ENCODE measurements at places on chromosomes 1 and 21.

- no peak for DNase-seq
Observed at GRCh38 chr1:222890716-222891115, 75.9 kb downstream of the DISP1 start.

GRCh38 chr1:111285879-111286278 lies 4.8 kb upstream of the CHIA start:
- DNase-seq, result no peak

DNA sequence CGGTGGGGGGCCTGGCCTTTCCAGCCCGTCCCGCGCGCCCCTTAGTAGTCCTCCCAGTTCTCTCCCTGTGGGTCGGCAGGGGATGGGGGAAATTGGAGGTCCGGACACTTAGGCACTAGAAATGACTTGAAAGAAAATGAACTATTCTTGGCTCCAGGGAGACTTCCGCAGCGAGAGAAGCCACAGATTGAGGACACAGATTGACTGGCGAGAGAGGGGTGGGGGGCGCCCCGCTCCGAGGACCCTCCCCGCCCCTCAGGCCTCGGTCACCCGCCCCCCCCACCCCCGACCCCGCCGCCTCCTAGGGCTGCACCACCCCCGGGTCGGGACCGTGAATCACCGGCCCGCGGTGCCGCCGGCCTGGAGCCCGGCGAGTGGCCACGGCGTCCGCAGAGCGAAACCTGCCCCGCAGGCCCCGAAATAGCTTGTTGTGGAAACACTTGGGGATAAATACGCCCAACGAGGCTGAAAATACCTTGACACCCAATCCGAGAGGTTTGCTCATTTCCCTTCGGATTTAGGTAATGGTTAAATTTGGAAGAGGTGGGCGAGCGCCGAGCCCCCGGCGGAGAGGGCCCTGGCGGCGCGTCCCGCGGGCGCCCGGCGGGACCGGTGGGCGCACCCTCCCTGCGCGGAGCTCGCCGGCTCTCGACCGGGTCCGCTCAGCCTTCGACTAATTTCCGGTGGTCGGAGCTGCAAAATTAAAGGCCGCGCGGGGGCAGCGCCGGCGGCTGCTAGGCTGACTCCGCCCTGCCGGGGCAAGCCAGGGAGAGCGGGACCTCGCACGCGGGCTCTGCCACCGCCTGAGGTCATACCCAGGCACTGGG lies at the start of gene GFI1:
Gene GFI1 (minus strand): TSS at position 675 of the 827 bp plus-strand sequence. CDS start 3,438 bp downstream, outside the sequence.
- no peak for DNase-seq

GRCh38 chr1:78645723-78646122 lies 3.9 kb upstream of the IFI44 start:
- no peak for DNase-seq

GRCh38 chr1:47351305-47351704 lies 17.7 kb downstream of the CMPK1 start:
- DNase-seq, result no peak

DNA sequence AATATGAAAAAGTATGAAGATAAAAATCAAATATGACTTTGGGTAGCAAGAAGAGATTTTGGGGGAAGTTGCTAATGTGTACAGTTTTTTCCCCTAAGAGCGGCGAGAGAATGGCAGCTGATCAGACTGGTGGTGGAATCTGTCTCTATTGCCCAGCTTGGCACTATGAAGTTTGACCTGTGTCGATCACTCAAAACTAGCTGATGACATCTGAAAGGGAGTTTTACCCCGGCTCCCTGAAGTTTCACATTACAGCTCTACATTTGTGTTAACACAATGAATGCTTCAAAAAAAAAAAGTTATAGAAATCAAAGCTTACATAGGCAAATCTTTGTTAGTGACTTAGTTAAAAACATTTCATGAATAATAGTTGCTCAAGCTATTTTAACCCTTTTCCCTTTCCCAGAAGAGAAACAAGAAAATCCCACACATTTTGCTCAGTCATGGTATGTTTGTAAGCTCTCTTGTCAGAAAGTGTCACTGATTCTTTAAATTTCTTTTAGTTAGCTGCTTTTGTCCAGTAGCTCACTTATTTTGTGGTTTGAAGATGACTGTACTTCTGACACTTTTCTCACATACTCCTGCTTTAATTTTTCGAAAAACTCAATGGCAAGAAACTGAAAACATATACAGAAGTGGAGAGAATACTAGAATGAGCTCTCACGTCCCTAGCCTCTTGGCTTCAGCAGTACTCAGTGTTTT lies 41.3 kb downstream of the DYRK1A start:
- DNase-seq, result no peak

- DNase-seq, result no peak
Observed at GRCh38 chr1:232012773-232013386, 386.3 kb downstream of the DISC1 start.

- DNase-seq, result no peak
Observed at GRCh38 chr1:209728466-209728865, 23.8 kb downstream of the HSD11B1 start.

DNA sequence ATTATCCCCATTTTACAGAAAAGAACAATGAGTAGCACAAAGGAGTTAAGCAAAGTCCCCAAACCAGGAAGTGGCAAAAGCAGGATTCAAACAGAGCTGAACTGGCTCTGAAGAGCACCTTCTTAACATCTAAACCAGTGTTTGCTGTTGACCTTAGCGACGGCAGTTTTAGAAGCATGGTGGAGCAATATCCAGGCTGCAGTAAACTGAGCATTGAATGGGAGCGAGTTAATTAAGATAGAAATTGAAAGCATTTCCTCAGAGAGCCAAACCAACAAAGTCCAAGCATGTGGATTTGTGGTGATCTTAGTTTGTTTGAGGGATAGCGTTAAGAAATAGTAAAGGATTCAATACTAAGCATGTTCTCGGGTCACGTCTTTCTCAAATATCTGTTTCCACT lies 13.4 kb upstream of the ZNF281 start:
- no peak for DNase-seq

DNA sequence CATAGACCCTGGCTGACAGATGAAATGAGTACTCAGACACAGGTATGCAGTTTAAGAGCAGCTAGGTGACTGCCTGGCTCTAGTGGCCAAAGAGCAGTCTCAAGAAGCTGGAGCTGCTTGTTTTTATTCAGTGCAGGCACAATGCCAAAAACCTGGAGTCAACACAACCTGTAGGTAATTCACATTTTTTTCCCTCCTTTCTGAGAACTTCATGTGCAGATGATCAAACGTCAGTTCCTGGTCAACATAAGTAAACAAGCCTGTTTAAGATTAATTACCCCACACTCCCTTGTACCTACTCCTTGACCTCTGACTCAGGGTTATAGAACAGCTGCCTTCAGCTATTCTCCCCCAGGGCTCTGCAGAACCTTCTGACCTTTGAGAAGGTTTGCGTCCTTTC lies 17.3 kb upstream of the ACADM start:
- DNase-seq, result no peak

GRCh38 chr1:34319218-34319617 lies 142.5 kb downstream of the C1orf94 start:
- DNase-seq, result no peak

DNA sequence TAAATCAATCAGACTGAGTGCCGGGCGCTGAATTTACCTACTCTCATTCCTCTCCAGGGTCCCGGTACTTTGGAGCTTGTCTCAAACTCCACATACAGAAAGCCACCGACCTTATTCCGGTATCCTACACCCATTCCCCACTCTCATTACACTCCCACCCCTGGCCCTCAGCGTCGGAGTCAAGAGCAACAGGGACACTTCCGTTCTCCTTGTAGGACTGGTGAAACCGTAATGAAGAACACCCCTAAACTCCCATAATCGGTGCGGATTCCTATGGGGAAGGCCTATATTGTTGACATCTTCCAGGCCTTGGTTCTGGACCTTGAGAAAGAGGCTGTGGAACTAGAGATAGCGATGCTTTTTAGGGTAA lies 798 bp downstream of the ZBED6 start:
- DNase-seq, result no peak

DNA sequence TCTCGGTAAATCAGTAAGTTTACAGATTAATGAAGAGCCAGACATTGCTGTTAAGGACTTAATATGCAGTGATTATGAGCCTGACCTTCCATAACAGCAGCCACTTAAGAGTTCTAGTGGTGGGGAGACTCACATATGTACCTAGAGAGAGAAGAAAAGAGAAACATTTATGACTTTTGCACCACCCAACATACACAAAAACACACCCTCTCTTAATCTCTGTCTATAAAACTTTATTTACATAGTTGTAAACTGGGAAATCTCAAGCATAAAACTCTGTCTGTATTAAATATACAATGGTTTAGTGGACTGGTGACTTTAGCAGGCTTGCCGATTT lies 347.4 kb upstream of the ADGRL2 start:
- no peak for DNase-seq

- peak; percentile 96 for DNase-seq
Observed at GRCh38 chr1:170074250-170075157, at the start of gene KIFAP3. Gene KIFAP3 (minus strand): TSS chr1:170074695. CDS start chr1:170074467, 228 bp downstream.

DNA sequence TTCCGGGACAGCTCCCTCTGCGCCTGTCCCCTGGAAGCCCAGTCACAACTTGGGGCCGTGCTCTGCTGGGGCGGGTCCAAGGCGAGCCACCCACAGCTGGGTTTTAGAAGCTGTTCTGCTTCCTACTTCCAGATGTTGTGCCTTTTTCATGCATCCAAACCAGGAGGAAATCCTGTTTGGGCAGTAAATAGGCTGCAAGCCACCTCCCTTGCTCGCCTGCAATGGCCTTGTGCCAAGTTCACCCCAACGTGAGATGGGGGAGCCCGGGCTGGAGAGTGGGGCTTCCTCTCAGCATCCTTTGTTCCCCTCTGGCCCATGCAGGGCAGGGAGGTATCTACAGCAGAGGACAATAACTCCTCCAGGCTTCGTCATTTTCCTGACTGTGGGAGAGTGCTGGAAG lies 73.2 kb downstream of the DMRTB1 start:
- DNase-seq, result no peak

GRCh38 chr1:104466068-104466467 lies 716.4 kb downstream of the AMY1C start:
- DNase-seq, result no peak

- DNase-seq, result no peak
Observed at GRCh38 chr1:192491804-192492554, 83.6 kb upstream of the RGS1 start.

GRCh38 chr1:198340139-198340538 lies 183.3 kb downstream of the NEK7 start:
- no peak for DNase-seq

DNA sequence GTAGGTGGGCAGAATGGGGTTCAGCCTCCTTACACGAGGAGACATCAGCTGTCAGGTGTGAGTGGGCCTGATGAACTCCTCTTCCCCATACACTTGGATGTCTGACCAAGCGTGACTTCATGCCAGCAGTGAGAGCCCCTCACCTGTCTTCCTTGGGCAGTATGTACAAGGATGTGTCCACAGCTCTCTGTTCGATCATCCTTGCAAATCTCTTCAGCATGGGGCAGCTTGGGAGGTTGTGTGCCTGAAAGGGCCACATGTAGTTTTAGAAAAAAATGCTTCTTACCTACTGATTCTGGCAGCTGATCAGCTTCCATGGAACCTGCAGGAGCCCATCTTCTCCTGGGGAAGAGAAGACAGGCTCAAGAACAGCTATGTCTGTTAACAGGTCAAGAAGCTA lies 18.0 kb downstream of the ACP6 start:
- no peak for DNase-seq

DNA sequence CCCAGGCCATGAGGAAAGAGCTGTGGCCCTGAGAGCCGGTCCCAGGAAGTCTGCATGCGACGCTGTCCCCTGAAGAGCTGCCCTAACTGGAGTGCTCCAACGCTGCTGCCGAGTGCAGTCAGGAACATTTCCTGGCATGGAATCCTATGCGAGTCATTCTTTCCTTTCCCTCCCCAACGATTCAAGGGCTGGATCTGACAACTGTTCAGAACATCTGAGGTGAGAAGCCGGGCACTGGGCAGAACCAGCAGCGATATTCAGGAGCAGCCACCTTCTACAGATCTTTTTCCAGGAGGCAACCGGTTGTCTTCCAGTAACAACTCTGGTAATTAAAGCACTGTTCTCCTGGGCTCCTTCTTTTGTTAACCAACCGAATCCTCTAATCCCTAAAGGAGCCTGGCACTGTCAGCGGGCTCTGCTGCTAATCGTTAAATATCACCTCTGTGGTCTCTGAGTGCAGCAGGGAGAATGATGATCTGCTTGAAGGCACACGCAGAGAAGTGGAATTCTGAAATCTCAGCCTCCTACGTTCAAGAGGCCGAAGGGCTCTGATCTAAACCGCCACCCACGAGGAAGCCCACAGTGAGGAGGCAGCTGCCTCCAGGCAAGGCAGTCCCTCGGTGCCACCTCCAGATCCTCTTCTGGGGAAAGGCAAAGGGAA lies 55.8 kb downstream of the SLC45A1 start:
- no peak for DNase-seq

DNA sequence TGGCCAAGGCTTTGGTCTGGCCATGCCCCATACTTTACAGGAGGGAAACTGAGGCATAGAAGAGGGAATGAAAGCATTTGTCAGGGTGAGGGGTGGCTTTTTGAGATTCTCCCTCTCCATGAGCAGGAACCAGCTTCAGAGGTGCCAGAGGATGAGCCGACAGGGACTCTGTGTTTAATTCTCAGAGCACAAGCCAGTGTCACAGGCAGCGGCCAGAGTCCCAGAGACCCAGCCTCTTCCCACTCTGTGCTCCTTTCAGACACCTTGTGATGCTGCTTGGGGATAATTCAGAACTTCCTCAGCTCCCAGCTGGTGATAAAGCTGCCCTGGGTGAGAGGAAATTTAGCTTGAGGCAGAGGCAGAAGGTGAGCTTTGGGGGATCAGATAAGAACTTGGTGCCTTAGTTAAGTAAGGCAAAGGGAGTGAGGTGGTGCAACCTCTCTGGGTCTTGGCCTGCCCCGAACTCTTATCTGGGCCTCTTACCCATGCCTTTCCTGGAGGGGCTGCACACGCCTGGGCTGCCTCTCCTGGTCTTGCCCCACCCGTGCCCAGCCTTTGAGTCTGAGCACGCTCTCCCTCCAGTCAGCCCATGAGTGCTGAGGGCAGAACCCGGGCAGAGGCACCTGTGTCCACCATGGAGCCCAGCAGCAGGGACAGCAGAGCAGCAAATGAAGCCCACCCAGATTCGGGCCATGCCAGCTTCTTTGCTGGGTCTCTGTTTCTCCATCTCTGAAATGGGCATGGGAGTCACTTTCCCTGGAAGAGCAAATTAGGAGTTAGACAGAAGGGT lies 175.6 kb upstream of the C1orf174 start:
- DNase-seq, result no peak

DNA sequence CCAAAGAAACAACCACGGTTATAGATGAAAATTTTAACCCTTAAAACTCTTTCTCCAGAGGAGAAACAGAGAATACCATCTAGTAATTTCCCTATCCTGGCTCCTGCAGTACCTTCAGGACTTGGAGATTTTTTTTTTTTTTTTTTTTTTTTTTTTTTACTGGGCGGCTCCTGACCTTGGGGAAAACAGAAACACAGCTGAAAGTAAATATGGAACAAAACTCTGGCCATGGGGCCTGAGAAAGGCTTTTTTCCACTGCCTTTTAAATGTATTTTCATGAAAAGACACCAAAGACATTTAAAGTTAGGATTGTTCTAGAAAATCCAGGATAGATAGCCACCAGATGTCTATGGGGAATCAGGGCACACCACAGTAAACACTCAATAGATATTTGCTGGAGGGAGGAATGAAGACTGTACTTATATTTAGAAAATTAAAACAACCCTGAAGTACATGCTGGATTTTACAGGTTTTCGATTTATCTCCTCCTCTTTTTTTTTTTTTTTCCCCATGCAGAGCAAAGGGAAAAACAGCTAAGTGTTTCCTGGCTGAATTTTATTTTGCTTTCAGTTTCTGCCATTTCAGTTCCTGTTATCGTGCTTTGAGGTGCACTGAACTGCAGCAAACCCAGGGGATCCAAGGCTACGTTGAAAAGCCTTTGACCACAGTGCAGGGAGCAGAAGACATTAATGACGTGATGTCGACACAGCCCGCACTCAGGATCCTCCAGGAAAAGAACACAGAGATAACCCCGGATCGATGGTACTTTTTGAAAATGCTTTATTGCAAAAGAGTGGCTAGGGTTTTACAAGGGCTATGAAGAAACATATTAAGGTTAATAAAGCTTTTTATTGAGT lies 35.7 kb upstream of the CNN3 start:
- no peak for DNase-seq

Data from type B pancreatic cell (in vitro differentiated cells).